Activated CD4-positive, alpha-beta T cell treated with anti-CD3 and anti-CD28 coated beads, Interleukin-2, amount 10 ng/mL, durations not matched to agents 24 days and 14 days (primary cell): ENCODE measurements at places on chromosomes 13 and 19. TPM values are rescaled to one million over a fixed set of nuclear protein-coding genes. Genes with fewer than 3 reads are reported as not detected.

DNA sequence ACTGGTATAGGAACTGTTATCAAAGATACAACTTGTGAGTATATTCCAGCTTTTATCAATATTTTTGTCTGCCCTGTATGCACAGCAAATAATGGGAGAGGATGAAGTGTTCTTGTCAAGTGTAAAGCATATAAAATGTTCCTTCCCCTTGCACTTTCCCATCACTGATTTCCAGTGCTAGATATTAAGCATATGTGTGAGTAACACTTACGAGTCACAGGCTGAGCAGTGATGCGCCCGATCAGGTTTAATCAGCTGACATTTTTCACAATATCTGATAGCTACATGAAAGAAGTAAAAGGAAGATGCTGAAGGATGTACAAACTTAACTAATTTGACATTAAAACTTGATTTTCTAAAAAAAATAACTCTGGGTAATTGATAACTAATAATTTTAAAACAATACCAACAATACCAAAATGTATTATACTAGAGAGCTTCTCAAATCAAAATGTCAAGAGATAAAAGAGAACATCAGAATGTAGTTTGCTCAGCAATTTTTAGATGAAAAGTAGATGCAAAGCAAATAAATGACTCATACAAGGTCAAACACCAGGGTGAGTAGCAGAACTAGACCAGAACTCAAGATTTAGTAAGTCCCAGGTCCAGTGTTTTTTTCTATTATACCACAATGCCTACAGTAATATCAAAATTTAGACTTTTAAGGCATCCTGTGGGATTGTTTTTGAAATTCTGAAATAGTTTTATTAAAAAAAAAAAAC, 56.4 kb downstream of the ZDHHC20 start:
- DNase-seq: no peak

U2AF1L4 gene
- total RNA-seq: 26.9 and 28.2 TPM in 2 replicates

GRCh38 chr13:98523455-98524102, 53.3 kb downstream of the STK24 start:
- no peak for DNase-seq

DNA sequence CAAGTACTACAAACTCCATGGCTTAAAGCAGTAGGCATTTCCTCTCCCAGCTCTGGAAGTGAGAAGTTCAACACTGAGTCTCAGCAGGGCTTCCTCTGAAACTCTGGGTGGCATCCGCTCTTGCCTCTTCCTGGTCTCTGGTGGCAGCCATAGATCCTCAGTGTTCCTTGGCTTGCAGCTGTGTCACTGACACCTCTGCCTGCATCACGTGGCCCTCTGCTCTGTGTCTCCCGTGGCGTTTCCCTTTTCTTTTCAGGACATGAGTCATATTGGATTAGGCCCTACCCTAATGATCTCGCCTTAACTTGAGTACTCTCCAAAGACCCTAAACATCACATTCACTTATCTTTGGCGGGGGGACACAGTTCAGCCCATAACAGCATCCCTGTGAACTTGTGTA, 466.7 kb downstream of the MYO16 start:
- DNase-seq: no peak

GRCh38 chr19:48716562-48717291, 2.8 kb downstream of the MAMSTR start:
- no peak for DNase-seq
